ENCODE measurements at places on chromosomes 4 and X.

- DNase-seq = no peak
Measured at GRCh38 chr4:121041307-121042090, 30.8 kb downstream of the NDNF start.

GRCh38 chrX:41946989-41947612 is 23.7 kb upstream of the CASK start:
- DNase-seq = no peak

GRCh38 chrX:132409780-132410556 is 78.9 kb downstream of the MBNL3 start:
- no peak for DNase-seq

- no peak for DNase-seq
Measured at GRCh38 chr4:39976945-39977488, 694 bp downstream of the PDS5A start.

DNA sequence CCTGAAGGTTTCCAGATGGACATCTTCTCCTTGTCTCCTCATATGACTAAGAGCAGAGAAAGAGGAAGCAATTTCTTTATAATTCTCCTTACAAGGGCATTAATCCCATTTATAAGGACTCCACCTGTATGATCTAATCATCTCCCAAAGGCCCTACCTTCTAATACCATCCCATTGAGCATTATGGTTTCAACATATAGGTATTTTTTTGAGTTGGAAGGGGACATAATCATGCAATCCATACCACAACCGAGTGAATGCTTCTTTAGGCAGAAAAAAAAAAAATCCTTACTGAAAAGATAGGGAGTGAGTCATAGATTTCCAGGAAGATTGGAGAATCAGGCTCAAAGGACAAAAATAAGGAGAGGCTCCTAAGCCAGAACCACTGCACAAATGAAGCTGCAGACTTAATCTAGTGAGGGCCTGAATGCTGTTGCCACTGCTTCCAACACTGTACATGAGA is 312.5 kb upstream of the HS3ST1 start:
- DNase-seq = no peak

DNA sequence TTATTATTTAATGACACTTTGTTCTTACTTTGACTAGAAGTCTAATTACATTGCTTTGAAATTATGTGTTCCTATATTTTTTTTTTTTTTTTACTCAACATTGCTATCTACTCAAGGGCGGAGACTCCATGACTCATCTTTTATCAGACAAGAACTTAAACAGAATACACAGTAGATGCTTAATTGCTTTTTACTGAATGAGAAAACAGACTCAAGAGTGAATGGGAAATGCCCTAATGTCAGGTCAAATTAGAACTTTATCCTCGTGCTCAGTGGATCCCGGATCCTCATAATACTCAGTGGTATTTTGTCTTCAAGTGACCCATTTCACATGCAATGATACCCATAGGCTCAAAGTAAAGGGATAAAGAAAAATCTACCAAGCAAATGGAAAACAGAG is 954.5 kb upstream of the IGFBP7 start:
- DNase-seq = no peak

GRCh38 chr4:38008571-38009021 is 48.4 kb downstream of the PTTG2 start:
- no peak for DNase-seq

DNA sequence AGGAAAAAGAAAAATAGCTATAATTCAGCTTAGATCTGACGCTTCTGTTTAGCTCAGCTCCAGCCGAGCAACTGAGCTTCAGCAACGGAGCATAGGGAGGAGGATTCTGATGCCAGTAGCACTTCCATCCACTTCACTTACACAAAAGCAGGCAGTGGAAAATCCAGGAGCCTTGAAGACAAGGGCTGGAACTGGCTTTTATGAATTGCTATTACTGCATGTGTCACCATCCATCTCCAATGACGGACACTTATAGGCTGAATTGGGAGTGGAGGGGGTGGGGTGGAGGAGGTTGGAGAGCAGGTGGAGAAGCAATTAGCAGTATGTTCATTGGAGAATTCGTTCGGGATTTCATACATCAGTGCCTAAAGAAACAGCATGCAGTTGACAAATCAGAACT is 15.6 kb downstream of the ENOX2 start:
- no peak for DNase-seq
